Amygdala (tissue), 56 donors: ENCODE measurements at places on chromosomes 3 and 15.

DNA sequence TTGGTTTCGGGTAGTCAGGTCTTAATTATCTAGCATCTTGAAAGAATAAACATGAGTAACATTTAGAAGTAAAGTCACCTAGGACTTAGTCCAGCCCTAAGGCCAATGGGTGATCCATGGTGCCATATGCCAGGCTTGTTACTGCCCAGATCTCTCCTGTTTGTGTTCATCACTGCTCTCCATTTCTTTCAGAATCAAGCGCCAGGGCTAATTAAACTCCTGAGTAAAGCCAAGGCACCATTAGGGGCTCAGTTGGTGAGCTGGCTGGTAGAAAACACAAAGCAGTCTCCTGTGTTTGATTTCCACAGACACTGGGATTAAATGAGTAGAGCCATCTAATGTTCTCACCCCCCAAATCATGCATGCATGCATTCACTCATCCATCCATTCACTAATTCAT, 11.3 kb downstream of the CYP19A1 start:
- DNase-seq = no peak

- no peak for DNase-seq
Observed at GRCh38 chr3:133532951-133533350, 40.5 kb upstream of the CDV3 start.

- no peak for DNase-seq
Observed at GRCh38 chr15:51861557-51862359, 32.3 kb downstream of the TMOD3 start.

GRCh38 chr15:60649845-60650548, 171.1 kb upstream of the ICE2 start:
- DNase-seq = no peak
